ENCODE measurements at places on chromosomes 3 and 15.
A peak's percentile ranks its signal among the peaks of the same experiment; 100 is the strongest.

DNA sequence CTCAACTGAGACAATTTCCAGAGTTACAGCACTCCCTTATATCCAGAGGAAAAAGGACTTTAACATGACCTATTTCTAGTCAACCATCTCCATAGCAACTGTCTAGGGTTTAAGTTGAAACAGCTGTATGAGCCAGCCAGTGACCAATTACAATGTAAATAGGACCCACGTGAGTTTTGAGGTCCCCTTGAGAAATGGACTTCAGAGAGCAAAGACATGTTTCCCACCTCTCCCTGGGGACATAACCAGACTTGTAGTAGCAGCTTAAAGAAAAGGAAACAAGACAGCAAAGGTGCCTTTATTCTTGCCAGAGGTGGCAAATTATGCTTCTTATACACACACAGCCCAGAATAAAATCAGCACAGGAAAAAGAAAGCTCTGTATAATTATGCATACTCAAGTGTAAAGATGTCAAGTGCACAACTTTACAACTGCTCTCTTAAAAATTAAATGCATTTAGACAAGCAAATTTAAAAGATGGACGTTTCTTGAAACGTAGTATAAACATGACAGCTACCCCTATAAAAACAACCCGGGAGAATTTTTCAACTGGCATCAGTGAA, 40.2 kb downstream of the SUMF1 start:
- peak; percentile 86 for DNase-seq

DNA sequence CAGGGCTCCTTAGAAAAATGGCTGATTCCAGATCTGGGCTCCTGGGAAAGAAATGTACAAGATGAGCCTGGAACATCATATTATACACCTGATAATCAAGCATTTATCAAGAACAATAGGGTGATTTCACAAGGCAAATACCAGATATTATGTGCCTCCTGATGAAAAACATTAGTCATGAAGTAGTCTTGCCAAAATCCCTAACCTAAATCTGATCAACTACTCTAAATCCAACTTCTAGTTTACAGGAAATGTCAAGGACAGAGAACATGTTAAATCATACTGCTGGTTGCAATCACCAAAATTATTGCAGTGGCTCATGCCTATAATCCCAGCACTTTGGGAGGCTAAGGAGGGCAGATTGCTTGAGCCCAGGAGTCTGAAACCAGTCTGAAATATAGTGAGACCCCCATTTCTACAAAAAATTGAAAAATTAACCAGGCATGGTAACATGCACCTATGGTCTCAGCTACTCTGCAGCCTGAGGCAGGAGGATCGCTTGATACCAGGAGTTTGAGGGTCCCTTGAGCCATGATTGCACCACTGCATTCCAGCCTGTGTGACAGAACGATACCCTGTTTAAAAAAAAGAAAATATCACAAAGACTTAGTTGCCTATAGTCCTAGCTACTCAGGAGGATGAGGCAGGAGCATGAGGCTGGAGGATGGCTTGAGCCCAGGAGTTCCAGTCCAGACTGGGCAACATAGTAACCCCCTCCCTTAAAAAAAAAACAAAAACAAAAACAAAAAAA, 34.9 kb upstream of the ATP13A3 start:
- DNase-seq, result peak; percentile 77

GRCh38 chr15:94105760-94106159, 125.6 kb upstream of the MCTP2 start:
- DNase-seq, result peak; percentile 42

DNA sequence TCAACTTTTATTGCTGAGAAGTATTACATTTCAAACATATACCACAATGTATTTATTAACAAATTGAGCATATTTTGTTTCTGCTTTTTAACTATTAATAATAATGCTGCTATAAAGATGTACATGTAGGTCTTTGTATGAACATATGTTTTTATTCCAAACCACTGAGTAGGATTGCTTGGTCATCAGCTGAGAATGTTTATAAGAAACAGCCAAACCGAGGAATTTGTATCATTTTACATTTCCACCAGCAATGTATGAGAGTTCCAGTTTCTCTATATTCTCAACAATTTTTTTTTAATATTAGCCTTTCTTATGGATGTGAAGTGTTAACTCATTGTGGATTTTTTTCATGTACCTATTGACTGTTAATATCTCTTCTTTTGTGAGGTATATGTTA, 119.5 kb upstream of the MDFIC2 start:
- peak; percentile 1 for DNase-seq

- no peak for DNase-seq
Measured at GRCh38 chr15:33975022-33975565, 6.8 kb downstream of the CHRM5 start.

DNA sequence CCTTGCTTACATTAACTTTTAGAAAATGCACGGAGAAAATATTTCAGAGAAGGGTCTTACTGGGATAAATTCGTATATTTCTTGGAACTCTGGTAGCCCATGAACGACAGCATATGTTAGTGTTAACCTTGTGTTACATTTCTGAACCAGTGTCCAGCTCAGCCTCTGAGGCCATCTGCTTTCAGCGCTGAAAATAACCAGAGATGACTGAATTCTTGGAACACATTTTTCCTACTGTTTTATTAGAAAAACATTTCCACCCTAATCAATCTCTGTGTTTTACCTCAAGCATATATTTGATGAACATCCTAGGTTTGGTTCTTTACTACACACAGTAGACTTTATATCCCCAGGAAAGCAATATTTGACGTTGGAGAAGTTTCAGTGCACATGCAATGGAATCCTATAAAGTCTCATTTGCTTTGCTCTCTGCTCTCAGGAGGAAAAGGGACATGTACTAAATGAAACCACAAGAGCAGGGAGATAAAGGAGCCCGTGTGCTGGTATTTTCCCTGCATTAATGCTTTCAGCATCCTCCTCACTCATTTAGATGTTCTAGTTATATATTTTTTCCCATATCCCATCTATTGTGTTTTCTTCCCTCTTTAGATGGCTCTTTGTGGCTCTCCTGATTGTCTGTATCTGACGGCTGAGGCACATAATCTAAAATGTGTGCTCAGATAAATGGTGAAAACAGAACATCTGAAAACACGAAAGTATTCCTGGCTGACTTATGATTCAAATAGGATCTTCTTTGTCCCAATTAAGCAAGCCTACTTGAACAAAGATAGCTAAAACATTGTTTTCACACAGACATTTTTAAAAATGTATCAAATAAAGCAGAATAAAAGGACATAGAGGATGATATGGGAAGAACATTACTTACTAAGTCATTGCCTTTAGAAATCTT, 151.7 kb upstream of the KCNMB2 start:
- no peak for DNase-seq

DNA sequence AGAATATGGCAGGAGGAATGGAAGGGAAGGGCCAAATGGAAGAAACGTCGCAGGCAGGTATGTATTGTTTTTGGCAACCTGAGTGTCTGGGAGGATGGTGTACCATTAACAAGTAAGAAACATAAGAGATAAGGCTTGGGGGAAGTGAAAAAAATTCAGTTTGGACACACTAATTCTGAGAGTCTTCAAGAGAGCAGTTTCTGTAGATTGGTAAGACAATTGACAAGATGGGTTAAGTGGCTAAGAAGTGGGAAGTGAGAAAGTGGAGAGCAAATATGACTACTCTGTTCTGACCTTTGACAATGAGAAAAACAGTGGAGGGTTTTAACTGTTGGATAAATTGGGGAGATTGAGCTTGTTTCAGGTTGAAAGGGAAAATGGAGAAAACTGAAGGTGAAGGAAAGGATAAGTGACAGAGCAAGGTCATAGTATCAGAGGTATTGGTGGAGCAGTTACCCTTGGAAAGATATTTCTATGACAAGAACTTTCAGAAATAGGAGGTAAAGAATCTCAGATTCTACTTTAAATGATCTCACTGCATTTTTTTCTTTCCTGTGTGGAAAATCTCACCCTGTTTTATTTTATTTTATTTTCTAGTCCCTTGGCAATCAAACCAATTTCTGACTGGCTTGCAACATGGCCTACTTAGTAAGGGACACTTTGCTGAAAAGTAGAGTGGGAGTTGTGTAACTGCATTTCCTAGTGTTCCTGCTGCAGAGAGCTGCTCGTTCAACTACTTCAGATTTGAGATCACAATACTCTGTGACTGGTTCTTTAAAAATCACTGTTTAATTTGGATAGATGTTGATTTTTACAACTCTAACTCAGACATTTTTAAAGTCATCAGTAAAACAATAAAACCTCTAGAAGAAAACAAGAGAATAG, 23.1 kb upstream of the GABPB1 start:
- no peak for DNase-seq

DNA sequence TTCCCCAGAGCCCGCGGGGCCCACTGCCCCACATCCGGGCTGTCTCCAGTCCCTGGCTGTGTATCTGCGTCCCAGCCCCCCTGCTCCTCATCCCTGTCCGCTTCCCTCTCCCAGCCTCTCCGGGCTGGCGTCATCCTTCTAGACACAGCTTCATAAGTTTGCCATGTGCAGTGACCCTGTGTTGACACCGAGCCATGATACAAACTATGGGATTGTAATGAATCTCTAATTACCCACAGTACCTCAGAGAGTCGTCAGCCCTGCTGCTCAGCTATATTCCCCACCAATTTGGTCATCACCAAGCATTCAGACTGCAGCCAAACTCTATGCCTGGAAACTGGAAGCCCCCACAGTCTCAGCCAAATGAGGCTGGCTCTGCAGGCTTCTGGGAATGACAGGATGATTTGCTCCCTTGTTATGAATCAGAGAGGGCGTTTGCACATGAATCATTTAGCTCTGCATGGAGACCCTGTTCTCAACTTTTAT, 466.1 kb upstream of the ATP11B start:
- DNase-seq, result peak; percentile 96

GRCh38 chr3:105580296-105580965, 213.7 kb downstream of the ALCAM start:
- DNase-seq, result peak; percentile 39

DNA sequence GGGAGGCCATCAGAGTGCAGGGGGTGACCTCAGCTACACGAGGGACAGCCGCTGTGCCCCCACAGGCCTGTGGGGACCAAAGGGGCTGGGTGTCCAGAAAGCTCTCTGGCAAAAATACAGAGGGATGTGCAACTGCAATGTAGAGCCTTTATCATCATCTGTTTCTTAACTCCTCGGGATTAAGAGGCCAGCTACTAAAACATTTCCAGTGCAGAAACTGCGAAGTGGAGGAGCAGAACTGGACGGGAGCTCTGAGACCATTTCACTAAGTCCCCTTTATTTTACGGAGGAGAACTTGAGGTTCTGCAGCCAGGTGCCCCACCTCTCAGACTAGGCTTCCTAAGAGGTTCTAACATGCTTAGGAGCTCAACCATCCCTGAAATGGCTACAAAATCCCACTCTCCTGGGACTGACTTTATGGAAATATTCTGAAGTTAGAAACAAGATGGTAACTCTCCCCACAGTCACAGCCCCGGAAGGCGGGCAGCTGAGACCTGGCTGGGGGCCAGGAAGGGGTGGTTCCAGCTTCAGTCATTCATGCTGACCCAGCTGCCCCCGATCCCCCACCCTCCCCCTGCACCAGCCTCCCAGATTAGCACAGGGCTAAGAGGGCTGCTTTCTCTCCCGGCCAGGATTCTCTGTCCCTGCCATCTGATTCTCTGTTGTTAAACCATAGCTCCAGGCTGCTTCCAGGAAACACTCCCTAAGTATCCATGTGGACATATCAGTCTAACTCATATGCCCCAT, 40.3 kb downstream of the UMPS start:
- DNase-seq, result no peak

GRCh38 chr3:53842436-53843194, 3.6 kb downstream of the CHDH start:
- DNase-seq, result no peak

- DNase-seq, result no peak
Measured at GRCh38 chr3:190169243-190169642, 48.5 kb upstream of the P3H2 start.

GRCh38 chr3:25901796-25902195, 111.9 kb downstream of the OXSM start:
- DNase-seq, result no peak

GRCh38 chr15:89442155-89442554, 54.2 kb downstream of the RHCG start:
- no peak for DNase-seq

DNA sequence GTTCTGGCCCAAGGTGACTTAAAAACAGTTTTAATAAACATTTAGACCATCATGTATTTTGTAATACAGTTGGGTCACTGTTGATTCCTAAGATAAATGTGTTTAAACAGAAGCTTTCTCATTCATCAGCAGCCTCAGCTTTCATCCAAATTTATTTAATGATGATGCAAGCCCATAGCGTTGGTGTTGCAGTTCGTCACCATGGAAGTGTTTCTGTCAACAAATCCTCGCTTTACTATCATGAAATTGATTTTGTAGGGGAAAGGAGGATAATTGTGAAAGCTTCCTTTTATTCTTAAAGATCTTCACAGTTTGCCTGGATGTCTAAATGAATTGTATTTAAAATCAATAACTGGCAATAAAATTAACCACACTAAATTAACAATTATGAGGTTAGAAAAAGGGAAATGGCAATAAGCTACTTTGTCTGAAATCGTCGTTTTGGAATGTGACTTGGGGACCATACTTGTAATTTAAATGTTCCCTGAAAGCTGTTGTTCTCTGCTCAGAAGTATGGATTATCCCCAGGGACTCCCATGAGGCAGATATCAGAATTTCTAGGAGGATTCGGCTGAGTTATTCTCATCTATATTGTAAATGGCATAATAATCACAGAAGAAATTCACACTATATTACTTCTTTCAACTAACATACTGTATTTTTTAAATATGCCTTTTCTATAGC, 29.0 kb downstream of the CMSS1 start:
- DNase-seq, result peak; percentile 72

DNA sequence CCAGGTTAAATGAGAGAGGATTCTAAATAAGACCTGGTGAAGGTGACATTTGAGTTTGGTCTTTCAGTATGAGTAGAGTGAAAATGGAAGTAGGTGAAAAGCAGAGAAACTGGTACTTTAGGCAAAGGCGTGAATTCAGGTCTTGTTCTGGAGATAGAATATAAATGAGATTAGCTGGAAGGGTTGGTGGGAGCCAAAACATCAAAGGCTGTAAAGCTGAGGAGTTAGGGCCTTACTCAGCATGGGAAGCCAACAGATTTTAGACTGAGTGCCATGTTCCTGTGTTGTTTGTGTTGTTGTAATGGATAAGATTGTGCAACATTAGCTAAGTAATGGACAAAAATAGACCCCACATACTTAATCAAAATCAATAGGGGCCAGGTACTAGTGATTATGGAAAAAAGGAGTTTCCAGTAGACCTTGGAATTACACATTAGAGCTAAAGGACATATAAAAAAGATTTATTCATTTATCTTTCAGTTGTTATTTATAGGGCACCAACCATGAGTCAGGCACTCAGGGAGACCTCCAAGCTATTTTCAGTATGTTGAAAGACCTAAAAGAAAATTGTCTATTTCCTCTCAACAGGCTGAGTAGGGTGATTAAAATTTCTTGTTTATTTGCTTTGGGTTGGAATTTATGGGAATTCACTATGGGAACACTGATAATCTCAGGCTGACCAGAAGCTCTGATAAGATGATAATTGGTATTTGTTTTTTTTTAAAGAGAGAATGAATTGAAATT, 20.8 kb downstream of the ARL14 start:
- peak; percentile 85 for DNase-seq

Data from fibroblast of skin of right quadriceps (primary cell).